ENCODE measurements at places on chromosomes 5 and 9.

GRCh38 chr9:121191235-121191634, 10.4 kb downstream of the RAB14 start:
- no peak for DNase-seq

- no peak for DNase-seq
Measured at GRCh38 chr5:111999286-111999685, 242.3 kb upstream of the NREP start.

- no peak for DNase-seq
Measured at GRCh38 chr9:100084128-100084453, 14.7 kb downstream of the ERP44 start.

DNA sequence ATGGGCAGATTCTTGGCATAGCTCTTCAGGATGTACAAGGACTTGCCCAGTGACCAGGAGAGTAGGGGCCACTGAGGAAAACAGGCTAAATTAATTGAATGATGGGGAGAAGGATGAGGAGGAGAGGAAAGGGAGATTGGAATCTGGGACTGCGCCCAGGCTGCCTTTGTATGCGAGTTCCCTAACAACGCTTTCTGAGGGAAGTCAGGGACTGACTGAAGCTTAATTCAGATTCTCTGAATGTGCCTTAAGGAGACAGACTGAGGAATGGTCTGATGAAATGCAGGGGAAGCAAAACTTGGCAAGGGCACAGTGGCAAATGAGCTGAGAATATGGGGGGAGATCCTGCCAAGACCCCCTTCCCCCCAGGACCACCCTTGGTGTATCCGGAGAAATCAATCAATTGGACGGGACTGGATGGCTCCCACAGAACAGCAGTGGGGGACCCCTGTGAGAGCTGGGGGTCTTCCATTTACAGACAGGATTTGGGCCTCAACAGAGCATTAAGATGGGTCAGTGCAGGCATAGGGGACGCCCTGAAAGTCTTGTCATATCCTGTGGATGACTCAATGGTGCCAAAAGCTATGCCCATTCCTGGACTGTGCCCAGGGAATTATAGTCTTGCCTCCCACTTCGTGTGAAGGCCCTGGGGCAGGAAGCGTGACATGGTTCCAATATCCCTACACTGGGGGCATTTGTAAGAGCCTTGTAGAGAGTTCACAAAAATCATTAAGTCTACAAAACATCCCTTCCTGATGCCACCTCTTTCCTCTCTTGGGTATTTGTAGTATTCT, 215.5 kb upstream of the TNC start:
- DNase-seq, result no peak

GRCh38 chr9:85030316-85030715, 360.8 kb downstream of the NTRK2 start:
- DNase-seq, result no peak

DNA sequence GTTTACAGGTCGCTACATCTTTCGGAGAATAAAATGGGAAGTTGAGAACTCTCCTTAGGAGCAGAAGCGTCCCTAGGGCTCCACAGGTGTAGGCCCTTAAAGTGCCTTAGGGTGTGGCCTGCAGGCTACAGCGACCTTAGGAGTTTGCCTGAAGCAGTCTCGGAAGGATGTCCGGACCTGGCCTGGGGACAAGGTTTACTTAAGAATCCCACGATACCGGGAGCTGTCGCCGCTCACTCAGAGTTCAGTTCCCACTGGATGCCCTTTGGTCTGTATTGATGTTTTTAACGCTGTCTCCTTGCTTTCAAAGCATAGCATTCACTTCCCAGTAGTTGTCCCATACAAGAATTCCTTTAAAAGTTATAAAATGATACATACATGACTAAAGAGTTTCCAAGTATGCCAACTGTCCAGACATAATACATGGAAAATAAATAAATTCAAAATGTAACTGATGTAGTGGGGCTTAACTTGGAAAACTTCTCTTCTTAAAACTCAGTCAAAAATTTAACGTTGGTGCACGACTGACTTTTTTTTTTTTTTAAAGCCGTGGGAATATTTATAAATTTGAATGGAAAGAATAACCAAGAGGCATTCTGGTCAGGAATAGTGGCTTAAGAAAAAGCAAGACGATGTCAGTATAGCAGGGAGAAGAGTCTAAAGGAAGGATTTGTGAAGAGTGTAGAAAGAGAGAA, 848 bp downstream of the RAD50 start:
- no peak for DNase-seq

DNA sequence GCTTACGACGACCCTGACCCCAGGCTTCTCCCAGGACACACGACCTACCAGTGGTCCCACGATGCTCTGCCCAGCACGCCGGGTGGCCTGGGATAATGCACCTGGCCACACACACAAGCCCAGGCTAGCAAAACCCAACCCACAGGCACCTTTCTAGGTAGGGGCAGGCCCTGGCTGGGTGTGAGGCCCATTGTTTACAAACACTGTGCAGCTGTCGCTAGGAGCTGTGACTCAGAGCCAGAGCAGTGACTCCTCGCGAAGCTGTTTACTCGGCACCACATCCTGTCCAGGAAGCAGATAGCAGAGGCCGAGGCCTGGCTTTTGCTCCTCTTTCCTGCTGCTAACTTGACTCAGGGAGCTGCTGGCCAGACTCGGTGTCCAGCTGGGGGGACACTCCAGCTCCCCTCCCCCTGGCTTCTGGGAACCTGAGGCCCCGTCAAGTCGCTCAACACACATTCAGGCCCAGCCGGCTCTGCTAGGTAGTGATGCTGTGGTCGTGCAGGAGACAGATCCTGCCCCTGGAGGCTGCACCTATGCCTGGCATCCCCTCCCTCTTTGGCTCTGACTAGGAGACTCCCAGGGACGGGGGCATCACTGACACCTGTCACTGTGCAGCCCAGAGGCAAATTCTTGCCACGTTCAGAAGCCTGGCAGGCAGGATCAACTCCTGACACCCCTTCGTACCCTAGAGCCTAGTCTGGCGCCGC, 12.8 kb upstream of the RALGDS start:
- DNase-seq, result peak; percentile 83

DNA sequence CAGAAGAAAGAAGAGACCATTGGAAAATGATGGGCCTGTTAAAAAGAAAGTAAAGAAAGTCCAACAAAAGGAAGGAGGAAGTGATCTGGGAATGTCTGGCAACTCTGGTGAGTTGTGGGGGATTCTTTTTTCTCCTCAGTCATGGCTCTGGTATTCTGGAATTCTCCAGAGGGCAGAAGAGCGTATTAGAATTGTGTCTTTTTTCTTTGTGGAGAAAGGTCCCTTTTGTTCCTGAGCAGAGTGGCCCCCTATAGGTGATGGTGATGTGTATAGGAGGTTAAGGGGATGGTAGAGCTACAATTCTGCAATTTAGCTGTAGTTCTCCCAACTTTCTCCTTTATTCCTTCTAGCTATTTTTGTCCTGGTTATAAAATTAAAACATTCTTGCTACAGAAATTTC, 1.6 kb upstream of the DHFR start:
- no peak for DNase-seq

All from activated gamma-delta T cell treated with anti-CD3 and anti-CD28 coated beads, Interleukin-2, amount 50 U/mL, for 16 hours (primary cell).